Stimulated activated CD4-positive, alpha-beta T cell treated with anti-CD3 and anti-CD28 coated beads, Interleukin-15, amount 100 ng/mL, for 24 hours (primary cell): ENCODE measurements at places on chromosomes 6 and 20.

DNA sequence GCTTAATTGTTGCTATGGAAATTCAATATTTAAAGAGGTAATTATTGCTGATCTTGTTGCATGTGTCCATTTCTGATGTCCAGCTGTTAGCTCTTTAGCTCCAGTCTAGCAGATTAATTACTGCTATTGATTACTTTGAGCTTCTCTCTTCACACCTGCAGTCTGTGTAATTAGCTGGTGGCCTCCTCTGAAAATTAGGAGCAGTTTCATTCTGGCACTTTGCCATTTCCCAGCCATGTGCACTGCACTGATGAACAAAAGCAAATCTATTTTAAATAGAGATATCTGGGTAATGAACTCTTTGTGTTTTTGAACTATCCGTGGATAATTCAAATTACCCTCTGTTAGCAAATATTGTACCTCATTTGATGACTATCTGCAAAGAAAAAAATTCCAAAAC lies 275.9 kb downstream of the RNF144B start:
- no peak for DNase-seq

DNA sequence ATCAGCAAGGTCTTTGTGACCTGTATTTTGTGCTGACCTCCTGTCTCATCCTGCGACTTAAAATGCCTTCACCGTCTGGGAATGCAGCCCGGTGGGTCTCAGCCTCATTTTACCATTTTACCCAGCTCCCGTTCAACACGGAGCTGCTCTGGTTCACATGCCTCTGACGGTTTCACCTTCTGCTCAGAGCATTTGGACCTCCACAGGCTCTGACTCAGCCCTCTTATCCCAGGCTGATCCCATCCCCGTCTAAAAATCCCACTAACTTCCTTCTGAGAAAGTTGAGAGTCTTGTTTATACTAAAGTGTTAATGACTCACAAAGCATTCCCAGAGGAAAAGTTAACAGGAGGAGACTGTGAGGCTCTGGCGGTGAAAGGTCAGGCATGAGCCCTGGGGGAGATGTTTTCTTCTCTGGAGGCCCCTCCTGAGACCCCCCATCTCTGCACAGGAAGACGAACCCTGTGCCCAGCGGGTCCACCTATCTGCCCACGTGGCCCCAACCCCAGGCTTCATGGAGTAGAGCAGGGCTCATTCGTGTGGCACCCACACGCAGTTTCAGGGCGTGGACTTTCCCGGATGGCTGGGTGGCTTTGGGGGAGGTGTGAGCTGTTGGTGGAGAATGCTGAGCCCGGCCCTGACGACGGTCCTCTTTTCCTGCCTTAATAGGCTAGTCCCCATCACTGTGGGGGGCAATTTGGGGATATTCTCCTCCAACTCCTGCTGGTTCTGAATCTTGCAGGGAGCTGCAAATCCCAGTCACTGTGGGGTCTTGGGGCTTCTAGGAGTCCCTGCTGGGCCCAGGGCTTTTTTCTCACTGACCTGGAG lies 3.3 kb upstream of the BIRC7 start:
- DNase-seq, result no peak

- peak; percentile 59 for DNase-seq
Measured at GRCh38 chr6:129686941-129687627, 22.9 kb downstream of the ARHGAP18 start.

DNA sequence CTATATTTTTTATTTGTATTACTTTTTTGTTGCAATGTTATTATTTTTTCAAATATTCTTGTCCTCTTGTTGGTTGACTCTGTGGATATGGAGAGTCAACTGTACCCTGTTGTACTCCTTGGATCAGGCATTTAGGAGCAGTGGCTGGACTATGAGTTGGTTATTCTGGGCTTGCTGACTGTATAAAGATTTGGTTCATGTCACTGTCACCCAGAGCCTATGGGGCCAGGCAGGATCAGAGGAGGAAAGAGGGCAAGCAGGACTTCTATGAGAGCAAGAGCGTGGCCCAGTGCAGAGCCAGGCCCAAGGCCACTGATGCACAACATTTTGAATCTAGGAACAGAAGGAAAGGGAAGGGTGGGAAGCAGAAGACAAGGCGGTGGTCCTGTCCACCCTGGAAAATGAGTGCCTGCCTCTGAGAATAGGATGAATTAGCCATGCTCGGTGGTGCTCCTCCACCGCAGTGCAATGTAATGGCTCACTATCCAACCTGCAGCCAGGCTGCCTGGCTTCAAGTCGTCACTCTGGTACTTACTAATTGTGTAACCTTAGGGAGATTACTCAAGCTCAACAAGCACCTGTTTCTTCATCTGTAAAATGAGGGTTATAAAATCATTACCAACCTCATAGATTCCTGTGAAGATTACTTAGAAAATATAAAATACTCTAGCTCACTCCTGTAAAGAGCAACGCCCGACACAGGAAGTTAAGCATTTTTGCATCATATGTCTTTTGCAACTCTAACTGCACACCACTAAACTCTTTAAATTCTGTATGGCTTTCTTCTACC lies 192.1 kb downstream of the KCNQ5 start:
- DNase-seq, result no peak

GRCh38 chr6:19342616-19343015 lies 494.6 kb upstream of the ID4 start:
- no peak for DNase-seq

DNA sequence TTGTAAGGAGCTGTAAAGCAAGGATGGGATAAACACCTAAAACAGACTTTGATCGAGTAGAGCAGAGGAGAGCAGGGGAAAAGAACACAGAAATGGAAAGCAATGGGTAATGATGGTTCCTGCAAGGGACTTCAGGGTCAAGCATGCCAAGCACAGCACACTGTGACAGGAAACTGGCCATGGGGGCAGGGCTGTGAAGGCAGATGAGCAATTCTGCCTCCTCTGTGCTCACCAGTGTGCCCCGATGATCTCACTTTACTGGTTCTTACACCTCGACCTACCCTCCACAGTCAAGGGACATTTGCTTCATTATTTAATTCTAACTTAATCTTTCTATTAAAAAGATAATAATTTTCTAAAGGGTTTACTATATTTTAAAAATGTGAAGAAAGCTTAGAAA lies 21.6 kb upstream of the MYB start:
- DNase-seq, result peak; percentile 57

DNA sequence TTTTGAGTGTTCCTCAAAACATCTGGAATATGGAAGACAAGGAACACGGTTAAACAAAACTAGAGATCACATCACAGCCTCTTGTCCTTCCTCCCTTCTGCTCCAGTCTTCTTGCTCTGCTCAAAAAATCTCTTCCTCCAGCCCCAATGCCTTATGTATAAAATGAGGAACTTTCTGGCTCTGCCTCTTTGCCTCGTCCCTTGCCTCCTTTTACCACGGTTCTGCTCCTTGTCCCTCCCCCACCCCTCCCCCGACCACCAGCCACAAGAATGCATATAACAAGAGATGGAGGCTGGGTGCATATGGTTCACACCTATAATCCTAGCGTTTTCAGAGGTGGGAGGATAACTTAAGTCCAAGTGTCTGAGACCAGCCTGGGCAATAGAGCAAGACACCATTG lies 43.6 kb downstream of the PLAGL2 start:
- no peak for DNase-seq

DNA sequence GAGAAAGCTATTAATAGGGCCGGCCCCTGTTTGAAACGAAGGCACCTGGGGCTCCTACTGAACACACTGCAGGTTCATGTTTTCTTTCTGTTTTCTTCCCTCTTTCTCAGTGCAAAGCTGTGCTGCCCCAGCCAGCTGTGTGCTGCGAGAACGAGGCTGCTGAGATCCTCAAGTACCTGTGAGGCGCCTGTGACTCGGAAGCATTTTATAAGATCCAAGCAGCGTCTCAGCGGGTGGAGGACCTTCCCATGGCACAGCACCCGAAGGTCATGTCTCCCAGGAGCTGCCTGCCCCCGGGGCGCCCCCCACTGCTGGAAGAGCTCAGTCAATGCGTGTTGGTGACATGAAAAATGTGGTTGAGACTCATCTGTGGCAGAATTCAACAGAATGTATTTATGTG lies 66.3 kb downstream of the SMOC2 start:
- DNase-seq, result no peak

GRCh38 chr20:19688031-19688806 lies 69.8 kb upstream of the RIN2 start:
- no peak for DNase-seq

GRCh38 chr6:85096976-85097375 lies 332.6 kb upstream of the TBX18 start:
- no peak for DNase-seq

- no peak for DNase-seq
Measured at GRCh38 chr6:165755583-165755982, 92.5 kb upstream of the PDE10A start.

GRCh38 chr6:102300350-102300749 lies 906.8 kb downstream of the GRIK2 start:
- DNase-seq, result no peak

DNA sequence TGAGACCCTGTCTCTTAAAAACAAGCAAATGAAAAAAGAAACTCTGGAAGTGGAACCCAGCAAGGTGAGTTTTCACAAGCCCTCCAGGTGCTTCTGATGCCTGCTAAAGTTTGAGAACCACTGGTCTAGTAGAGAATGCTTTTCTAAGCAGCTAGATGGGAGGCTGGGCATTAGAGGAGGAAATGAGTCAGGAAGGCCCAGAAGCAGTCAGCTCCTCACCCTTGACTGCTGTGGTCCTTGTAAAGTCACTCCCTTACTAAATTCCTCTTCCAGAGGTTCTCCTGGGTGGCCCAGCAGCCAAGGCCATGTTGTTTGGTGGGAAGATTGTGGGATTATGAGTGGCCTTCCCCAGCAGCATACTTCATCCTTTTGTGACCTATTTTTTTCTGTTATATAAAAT lies 52.0 kb upstream of the FYN start:
- peak; percentile 13 for DNase-seq

- DNase-seq, result no peak
Measured at GRCh38 chr6:163404825-163405265, 9.7 kb upstream of the QKI start.

DNA sequence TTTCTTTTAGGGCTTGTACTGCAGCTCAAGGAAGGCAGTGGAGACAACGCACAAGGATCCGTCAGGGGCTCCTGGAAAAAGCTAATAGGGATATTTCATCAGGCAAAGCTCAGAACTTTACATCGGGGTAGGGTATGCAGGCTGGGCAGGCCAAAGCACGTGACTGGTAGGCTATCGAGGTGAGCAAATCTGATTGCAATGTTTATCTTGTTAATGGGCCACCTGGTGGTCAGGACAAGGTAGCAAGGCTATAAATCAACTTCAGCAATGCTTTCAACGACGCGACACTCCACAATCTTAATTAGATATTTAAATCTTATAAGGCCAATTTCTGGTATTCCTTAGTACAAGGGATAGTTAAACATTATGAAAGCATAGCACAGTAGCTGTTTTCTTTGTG lies 1302.8 kb upstream of the EYS start:
- DNase-seq, result no peak

DNA sequence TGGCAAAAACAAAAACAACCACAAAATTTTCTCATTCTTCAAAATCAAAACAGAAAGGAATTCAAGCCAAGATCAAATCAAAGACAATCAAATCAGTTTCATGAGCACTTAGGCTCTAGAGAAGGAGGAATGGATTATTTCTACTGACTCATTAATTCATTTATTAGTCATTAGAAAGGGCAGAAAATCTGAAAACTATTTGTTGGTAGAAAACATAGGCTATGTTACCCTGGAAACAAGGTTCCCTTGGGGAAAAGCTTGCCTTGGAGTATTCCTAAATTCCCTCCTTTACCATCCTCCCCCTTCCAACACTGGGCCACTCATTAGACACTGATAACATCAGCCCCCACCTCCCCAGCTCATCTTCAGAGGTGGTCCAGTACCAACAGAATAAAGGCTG lies 17.5 kb downstream of the KIF16B start:
- DNase-seq, result no peak

GRCh38 chr6:143802833-143803565 lies 40.1 kb upstream of the LTV1 start:
- DNase-seq, result no peak

DNA sequence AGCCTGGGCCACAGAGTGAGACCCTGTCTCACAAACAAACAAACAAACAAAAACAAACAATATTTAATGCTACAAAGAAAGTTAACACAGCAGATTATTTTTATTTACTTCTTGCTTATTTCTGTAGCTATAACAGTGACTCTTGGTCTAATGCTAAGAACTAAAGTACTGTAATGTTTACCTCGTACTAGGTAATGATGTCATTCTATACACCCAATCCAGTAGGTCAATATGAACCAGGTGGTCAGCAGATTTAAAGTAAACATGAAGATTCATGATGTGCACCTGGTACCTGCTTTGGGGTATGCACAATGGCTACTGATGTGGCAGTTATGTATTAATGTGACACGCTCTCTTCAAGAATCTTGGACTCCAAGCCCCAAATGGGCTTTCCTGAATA lies 36.6 kb upstream of the CARMIL1 start:
- no peak for DNase-seq

DNA sequence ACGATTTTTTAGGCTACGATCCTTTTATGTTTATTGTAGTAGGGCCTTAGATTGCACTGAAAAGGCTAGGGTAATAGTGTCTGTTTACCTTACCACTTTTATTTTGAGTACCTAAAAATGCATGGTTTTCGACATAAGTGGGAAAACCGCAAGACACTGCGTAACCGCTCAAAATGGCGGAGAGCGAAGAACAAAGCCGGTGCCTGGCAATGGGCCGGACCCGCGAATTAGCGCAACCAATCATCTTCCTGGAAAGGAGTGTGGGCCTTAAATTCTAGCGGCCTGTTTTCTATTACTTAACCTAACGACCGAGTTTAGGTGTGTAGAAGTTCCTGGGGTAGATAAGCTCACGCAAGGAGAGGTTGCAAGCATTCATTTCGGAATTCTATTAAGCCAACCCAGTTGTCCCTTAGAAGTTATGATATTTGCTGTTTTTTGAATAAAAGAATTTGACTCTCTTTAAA lies 118.0 kb downstream of the HFE start:
- peak; percentile 84 for DNase-seq

DNA sequence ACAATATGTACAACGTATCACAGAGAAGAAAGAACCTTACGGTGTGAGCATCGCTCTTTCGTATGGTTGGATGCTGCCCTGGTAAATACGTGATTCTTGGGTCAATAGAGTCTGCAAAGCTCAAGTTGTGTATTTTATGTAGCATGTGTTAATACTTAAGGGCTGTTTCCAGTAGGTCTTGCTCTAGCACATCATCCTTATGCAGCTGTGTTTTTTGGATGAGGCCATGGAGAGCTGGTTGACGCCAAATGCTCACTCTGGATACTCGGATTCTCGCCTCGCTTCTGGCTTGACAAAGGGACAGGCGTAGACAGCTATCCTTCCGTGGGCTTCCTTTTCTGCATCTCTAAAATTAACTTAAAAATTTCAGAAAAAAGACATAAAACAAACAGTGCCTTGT lies 38.9 kb downstream of the SNRNP48 start:
- DNase-seq, result no peak

DNA sequence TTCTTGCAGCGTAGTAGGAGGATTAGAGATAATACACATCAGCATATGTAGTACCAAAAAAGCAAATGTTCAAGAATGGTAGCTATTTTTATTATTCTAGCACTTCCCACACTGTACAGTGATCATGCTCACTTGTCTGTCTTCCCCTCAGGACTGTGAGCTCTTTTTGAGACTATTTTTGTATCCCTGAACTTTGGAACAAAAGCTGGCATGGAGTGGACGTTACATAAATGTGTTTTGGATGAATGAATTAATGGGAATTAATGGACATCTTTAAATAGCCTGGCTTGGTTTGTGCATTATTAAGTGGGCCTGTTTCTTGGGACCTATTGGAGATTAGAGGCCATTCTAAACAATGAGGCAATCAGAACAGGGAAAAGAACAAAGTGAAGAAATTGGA lies 243.7 kb downstream of the CD83 start:
- DNase-seq, result no peak

- DNase-seq, result no peak
Measured at GRCh38 chr20:18279242-18279641, 9.1 kb upstream of the ZNF133 start.

GRCh38 chr20:19633985-19634384 lies 124.1 kb upstream of the RIN2 start:
- no peak for DNase-seq
